Right lung (tissue), 10 donors: ENCODE measurements at places on chromosomes 2 and 18.

DNA sequence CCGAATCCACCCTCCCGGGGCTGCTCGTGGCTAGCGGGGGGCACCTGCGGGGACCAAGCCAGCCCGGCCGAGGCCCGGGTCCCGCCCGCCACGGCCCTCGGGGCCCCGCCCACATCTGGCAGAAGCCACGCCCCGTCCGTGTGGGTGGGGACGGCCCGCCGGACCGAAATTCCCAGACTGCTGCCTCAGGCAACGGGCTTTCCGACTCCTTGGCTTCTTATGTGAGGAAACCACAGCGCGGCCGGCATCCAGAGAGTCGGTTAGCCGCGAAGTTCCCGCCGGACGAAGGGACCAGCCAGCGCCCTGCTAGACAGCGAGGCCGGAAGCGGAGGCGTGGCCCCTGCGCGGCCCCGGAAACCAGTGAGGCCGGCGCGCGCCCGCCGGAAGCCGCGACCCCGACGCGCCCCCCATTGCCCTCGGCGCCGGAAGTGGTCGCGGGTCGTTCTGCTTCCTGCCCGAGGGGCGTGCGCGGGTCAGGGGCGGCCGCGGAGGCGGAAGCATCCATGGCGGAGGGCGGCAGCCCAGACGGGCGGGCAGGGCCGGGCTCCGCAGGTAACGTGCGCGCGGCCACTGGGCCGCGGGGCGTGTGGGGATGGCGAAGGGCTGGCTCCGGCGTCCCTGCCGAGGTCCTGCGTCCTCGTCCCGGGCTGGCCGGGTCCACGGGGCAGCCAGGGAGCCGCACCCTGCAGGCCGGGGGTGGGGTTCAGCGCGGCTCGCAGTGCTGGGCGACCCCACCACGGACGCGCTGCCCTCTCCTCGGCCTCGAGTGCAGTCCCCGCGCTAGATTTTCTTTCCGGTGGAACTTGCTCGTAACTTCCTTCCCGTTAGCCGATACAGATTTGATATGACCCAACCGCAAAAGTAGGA, at the start of gene ASB1:
TSS of gene ASB1 (plus strand) at position 360 of the 867 bp plus-strand sequence. CDS start at position 504, 144 bp downstream.
- peak; percentile 82 for DNase-seq

DNA sequence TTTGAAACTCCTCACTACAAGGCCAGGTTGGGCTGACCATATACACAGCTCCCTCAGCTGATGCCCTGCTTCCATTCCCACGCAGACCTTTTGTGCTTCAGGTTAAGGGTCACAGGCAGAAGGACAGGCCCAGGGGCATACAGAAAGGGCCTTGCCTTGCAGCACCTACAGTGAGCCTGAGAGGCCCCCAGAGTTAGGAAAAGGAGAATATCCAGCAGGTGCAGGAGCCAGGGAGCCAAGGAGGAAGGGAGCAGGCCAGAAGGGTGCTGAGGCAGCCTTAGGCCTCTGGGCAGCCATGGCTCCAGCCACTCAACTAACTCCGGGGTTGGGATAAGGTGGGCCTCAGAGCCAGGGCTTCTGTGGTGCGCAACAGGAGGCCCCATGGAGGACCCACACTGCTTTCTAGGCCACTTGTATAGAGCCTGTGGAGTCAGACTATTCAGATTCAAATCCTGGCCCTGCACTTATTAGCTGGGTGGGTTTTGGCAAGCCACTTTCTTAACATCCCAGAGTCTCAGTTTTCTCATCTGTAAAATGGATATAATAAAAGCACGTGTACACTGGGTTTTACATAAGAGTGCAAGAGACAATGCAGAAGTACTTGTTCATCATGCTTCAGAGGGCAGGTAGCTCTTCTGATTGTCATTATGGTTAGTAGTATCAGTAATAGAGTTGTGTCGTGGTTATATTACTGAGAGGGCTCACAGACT, 214.6 kb upstream of the HAAO start:
- no peak for DNase-seq

- no peak for DNase-seq
These were observed 33.5 kb upstream of the OTOF start for GRCh38 chr2:26511466-26511865.

DNA sequence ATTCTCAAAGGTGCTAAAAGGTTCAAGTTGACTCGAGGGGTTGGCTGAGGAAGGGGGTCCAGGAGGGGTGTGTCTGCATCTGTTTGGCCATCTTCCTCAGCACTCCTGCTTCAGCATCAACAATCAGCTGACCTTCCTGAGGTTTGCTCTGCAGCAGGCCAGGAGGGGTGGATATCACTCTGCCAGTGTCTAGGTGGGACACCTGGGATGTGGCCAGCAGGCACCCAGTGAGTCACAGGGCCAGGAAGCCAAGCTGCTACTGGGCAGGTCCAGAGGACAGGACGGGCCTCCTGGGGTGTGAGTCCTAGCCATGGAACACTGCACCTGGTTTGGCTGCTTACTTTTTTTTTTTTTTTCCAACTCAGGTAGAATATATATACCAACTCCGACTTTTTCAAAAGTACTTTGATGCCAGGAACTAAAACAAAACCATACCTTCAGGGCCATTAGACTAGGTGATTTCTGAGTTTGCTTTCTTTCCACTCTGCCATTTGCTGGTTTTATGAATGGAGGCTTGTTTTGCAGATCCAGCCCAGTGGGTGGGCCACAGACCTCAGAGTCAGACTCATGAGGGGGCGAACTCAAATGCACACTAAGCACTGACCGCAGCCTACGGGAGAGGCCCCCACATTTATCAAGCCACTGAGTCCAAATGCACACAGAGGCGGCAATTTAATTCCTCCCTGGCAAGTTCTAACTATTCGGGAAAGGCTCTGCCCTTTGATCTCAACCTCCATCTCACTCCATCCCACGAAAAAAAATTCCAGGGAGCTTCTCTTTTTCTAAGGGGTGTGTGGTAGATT, 76.0 kb downstream of the UXS1 start:
- DNase-seq: no peak

DNA sequence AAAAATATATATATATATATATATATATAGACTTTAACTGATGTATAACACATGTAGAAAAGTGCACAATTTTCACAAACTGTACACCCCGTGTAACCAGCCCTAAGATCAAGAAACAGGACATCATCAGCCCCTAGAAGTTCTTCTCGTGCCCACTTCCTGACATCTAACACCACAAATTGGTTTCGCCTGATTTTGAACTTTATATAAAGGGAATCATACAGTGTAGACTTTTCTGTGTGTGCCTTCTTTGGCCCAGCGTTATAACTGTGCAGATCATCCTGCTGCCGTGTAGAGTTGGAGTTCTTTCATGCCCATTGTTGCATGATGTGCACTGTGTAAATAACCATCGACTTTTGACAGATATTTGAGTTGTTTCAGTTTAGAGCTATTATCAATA, 41.0 kb downstream of the SMAD7 start:
- no peak for DNase-seq

DNA sequence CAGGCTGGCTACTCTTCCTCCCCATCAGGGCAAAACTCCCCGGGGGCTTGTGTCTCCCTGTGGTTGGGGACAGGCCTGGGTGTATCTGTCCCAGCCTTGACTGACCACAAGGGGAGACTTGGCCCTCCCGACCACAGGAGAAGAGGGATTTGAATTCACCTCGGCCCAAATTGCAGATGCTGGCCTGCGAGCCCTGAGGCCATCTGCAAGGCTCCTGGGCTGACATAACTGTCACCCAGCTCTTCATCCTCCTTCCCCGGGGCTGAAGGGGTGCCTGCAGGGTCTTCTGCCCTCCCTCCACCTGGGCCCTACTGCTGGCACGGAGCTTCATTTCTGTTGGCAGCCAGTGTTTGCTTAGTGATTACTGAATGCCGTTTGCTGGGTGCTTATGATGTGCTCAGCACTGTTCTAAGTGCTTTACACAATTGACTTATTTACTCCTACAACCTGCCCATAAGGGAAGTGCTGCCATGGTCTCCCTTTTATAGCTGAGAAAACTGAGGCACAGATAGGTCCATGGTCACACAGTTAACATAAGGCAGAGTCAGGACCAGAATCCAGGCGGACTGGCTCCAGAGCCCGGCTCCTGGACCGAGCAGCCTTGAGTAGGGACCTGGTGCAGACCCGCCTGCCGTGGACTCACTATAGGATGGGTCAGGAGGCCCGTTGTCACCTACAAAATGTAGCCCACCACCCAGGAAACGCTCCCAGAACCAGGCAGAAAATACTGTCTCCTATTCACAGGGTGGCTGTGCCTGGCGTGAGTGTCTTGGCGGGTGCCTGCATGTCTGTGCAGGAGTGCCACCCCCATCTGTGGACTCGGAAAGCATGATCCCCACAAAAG, 18.9 kb downstream of the STEAP3 start:
- DNase-seq: no peak

- no peak for DNase-seq
These were observed 31.2 kb upstream of the HNRNPLL start for GRCh38 chr2:38633895-38634294.

DNA sequence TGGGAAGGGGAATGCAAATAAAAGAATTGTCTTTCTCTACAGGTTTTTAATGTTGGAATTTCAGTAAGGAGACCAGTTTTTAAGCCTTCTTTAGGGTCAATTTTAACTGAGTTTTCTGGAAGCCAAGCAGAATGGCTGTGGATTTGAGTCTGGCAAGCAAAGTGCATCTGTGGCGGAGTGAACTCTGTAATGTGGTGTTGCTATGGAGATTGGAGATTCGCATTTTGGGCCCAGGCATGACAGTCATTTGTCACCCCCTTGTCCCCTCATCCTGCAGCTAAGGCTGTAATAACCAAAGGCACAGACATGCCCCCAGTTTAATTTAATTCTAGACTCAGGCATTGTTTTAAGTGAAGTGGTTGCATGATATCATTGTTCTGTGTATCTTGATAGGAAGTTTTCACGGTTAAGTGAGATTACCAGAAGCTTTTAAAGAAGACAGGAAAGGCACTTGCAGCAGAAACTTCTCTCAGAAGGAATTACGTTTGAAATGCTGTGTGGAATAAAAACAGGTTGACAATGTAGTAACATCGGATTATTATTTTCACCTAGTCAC, 30.6 kb downstream of the ARMC9 start:
- no peak for DNase-seq

- no peak for DNase-seq
These were observed 21.4 kb downstream of the GRHL1 start for GRCh38 chr2:9972621-9973479.

- DNase-seq: no peak
These were observed 5.5 kb upstream of the KIF1A start for GRCh38 chr2:240825476-240825875.

DNA sequence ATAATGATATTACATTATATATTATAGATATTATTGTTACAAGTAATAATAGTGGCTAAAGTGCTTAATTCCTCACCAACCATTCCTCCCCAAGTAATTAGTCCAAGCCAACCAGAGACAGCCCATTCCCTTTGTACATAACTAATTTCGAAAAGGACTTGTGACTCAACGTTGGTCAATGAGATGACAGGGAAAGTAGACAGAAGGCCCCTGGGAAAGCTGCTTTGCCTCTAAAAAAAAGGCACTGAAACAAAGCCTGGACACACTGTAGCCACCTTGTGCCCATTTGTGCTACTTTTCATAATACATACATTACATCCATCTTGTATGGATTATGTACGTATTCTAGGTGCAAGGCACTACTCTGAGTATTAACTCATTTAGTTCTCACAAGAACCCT, 28.8 kb downstream of the COLEC12 start:
- DNase-seq: no peak

GRCh38 chr18:36580874-36581750, 247.7 kb downstream of the TPGS2 start:
- no peak for DNase-seq

- peak; percentile 49 for DNase-seq
These were observed 1.7 kb upstream of the PRKD3 start for GRCh38 chr2:37326285-37326684.

GRCh38 chr2:20190170-20190569, 34.8 kb downstream of the SDC1 start:
- no peak for DNase-seq
